ENCODE measurements at places on chromosomes 7 and 10.

- no peak for DNase-seq
Observed at GRCh38 chr7:150942591-150943452, 35.3 kb downstream of the KCNH2 start.

- DNase-seq = peak; percentile 79
Observed at GRCh38 chr7:99040104-99040958, 103.6 kb downstream of the SMURF1 start.

DNA sequence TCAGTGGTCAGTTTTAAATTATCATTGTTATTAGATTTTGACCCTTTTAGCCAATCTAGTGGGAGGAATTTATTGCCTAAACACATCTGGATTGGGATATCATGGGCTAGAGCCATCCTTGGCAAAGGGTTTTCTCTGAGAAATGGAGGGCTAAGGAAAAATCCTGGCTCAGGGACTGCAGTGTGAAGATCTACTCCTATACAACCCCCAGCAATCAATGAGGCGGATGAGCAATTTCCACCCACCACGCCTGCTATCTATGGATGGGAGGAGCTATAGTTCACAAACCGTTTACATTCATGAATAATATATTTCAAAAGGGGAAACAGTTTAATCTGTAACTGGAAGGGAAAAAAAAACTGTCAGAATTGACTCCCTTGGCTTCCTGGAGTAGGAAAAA lies 2.7 kb downstream of the CAV1 start:
- no peak for DNase-seq

GRCh38 chr10:133334503-133335245 lies 2.0 kb downstream of the CALY start:
- no peak for DNase-seq

DNA sequence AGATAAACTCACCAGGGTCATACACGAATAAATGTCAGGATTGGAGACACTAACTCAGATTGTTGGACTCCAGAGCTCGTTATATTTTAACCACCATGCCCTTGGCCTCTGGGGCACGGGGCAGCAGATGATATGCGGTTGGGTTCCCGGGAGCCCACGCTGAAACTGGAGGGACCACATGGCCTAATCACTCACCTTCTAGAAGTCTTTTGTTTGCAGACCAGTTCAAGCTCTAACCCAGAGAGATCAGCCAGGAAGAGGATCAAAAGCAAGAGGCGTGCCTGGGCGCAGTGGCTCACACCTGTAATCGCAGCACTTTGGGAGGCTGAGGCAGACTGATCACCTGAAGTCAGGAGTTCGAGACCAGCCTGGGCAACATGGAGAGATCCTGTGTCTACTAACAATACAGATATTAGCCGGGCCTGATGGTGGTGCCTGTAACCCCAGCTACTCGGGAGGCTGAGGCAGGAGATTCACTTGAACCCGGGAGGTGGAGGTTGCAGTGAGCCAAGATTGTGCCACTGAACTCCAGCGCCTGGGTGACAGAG lies 42.6 kb upstream of the ECHDC3 start:
- no peak for DNase-seq

DNA sequence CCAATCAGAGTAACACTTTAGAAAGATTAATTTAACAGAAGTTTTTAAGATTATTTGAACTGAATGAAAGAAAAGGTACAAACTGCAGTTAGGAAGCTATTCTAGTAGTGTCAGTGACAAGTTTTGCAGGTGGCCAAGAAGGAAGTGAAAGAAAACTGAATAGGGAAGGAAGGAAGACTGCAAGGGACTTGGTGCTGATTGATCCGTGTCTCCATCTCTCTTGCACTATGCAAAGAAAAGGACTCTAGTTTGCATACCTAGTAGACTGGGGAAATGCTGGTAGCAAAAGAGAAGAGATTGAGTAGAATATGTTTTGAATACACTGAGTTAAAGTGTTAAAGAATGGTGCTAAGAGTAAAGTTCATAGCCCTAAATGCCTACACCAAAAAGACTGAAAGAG lies 33.0 kb downstream of the OR6V1 start:
- no peak for DNase-seq

- peak; percentile 71 for DNase-seq
Observed at GRCh38 chr10:119416855-119417254, 125.7 kb downstream of the RGS10 start.

- no peak for DNase-seq
Observed at GRCh38 chr10:86868353-86868752, 89.1 kb downstream of the MMRN2 start.

DNA sequence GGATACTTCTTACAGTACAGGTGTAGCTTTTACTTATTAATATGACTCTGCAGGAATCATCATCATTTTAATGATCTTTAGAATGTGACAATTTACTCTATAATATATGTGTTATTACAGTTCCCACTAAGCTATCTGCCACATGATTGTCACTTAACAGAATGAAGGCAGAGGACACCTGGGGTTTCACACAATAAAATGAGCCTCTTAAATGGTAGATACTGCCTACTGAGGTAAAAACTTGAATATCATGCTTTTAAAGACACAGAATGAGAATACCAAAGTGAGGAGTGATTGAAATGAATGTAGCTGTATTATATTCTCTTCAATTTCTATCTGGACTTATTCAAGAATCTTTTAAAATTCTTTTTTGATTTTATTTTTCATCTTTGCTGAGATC lies 1255.3 kb upstream of the LRRN3 start:
- DNase-seq = no peak

GRCh38 chr7:116697761-116698160 lies 25.8 kb downstream of the MET start:
- no peak for DNase-seq

DNA sequence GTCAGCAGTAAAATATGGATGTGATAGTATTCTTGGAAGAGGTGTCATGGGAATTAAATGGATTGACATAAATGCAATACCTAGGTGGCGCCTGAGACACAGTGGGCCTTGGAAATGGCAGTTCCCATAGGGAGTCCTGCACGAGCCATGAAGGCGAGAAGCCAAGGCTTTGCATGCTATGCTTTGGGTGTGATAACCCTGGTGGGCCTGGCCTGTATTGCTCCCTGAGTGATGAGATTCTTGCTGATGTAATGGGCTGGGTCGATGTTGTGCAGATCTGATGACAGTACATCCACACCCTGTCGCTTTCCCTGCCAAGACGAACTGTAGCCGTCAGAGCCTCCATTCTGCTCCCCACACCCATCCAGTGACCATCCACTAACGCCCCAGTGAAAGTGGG lies 46.4 kb downstream of the CREB5 start:
- DNase-seq = no peak

GRCh38 chr10:132514821-132515520 lies 22.6 kb upstream of the INPP5A start:
- DNase-seq = peak; percentile 63

- DNase-seq = no peak
Observed at GRCh38 chr7:128151635-128152034, 89.4 kb upstream of the LEP start.

GRCh38 chr7:158695056-158695455 lies 9.5 kb downstream of the NCAPG2 start:
- DNase-seq = no peak

- no peak for DNase-seq
Observed at GRCh38 chr7:85802211-85802610, 615.4 kb upstream of the SEMA3D start.

GRCh38 chr10:27723436-27723835 lies 22.2 kb downstream of the MKX start:
- DNase-seq = no peak

- DNase-seq = no peak
Observed at GRCh38 chr7:91771921-91772815, 108.3 kb downstream of the MTERF1 start.

GRCh38 chr10:103395754-103396066 lies 565 bp downstream of the ATP5MK start:
- DNase-seq = no peak

DNA sequence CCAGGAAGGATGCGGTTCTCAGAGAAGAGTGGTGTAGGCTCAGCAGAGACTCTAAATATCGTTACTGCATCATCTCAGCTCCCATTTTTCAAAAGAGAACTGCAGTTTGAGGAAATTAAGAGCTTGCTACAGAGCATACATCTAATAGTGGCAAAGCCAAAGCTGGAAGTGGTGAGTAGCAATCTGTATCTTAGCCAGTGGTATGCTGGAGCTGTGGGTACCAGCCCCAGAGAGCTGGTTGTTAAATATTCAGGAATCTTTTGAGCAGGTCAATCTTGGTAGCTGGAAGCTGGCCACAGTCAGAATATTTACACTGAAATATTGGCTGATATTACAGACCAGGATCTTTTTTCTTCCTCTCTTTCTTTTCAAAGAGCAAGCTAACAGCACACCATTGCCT lies 88.4 kb upstream of the STEAP1B start:
- DNase-seq = no peak

DNA sequence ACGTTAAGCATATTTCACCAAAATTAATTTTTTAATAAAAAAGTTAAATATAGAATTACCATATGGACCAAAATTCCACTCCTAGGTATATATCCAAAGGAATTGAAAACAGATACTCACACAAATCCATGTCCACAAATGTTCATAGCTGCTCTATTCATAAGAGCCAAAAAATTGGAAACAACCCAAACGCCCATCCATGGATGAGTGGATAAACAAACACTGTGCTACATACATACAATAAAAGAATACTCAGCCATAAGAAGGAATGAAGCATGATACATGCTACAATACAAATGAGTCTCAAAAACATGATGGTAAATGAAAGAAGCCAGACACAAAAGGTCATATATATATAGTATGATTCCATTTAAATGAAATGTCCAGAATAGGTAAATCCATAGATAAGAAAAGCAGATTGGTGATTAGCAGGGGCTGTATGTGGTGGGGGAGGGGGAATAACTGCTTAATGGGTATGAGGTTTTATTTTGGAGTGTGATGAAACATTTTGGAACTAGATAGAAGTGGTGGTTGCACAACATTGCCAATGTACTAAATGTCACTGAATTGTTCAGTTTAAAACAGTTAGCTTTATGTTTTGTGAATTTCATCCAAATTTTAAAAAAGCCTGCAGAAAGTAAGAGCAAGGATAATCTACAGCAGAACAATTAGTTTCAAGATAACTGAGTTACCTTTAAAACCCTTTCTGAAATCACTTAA lies 101.2 kb upstream of the EFCAB10 start:
- DNase-seq = peak; percentile 61

DNA sequence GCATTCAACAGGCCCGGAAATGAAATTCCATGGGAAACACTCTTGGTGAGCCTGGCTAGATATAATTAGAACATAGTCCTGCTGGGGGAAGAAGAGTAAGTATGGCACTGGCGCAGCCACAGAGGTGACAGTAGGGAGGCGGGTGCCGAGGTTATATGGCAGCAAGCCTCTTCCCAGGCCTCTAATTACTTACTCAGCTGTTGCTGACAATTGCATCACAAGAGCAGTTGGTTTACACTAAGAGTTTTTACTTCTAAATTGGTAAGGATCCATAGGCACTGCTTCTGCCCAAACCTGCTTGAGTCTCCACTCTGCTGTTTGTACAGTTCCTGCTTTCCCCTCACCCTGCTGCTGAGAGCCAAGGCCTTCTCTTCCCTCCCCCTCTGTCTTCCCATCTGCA lies 93.3 kb upstream of the DUSP5 start:
- DNase-seq = no peak

GRCh38 chr10:89915021-89915420 lies 213.6 kb downstream of the KIF20B start:
- no peak for DNase-seq

- no peak for DNase-seq
Observed at GRCh38 chr7:90797596-90797995, 201.5 kb downstream of the CDK14 start.

DNA sequence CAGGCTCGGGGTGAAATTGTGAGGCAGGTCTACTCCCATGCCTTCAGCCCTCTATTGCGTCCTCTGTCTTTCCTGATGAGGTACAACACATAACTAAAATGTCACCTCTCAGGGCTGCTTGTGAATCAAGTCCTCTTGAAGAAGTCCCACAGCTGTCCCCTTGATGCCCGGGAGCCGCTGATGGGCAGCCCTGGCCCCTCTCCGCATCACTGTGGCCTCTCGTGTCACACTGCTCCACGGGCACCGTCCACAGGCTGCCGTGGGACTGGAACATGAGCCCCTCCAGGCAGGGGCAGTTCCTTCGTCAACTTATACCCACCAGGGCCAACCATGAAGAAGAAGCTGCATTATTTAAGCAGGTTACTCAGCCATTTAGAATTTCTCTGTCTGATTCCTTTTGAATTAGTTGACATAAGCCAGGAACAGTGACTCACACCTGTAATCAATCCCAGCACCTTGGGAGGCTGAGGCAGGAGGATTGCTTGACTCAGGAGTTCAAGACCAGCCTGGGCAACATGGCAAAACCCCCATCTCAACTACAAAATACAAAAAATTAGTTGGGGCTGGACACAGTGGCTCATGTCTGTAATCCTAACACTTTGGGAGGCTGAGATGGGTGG lies 58.5 kb upstream of the UBE3C start:
- DNase-seq = no peak

- DNase-seq = peak; percentile 9
Observed at GRCh38 chr7:11127114-11127785, 153.6 kb downstream of the PHF14 start.

- peak; percentile 23 for DNase-seq
Observed at GRCh38 chr10:11625019-11625735, 13.7 kb upstream of the USP6NL start.

DNA sequence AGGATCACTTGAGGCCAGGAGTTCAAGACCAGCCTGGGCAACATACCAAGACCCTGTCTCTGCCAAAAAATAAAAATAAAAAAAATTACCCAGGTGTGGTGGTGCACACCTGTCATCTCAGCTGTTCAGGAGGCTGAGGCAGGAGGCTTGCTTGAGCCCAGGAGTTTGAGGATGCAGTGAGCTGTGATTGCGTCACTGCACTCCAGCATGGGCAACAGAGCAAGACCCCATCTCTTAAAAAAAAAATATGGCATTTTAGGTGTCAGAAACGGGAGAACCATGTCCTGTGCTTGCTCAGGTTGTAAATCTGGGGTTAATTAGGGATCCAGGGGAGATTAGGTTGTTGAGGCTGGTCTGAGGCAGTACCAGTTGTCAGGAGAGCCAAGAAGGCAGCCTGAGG lies 64.9 kb downstream of the GTF2IRD1 start:
- no peak for DNase-seq

DNA sequence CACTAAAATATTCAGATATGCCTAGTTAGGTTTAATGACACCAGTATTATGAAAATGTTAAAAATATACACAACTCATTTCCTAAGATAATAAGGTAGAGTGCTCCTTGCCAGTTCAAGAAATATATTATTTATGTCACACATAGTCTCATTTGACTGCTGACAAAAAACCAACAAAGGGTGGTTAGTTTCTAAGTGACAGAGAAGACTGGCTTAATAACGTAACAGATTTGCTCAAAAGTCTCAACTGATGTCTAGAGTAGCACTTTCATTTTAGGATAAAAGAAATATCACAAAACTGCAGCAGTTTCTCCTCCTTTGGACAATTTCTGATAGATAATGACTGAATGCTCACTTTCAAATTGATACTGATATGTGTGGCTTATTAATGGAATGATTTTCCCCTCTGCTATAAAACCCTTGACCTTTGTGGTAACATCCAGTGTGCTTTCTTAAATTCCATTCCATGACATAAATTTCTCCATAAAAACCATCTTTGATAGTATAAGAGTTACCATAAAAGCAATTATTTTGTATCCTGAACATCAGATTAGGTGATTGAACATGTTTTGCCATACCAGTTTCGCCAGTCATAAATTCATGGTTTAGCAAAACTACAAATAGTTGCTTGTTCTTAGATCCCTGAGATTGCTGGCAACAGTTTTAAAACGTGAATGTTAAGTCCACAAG lies 94.2 kb downstream of the NRBF2 start:
- DNase-seq = no peak

- peak; percentile 93 for DNase-seq
Observed at GRCh38 chr7:106111655-106112117, 426 bp downstream of the SYPL1 start.

GRCh38 chr7:55504093-55504859 lies 68.0 kb downstream of the VOPP1 start:
- no peak for DNase-seq

GRCh38 chr10:133050371-133050770 lies 37.4 kb upstream of the ADGRA1 start:
- DNase-seq = no peak
